Daoy (cell line): ENCODE measurements at places on chromosomes 12 and 14.

- DNase-seq, result peak; percentile 83
Measured at GRCh38 chr12:130870442-130871285, 1.2 kb upstream of the RAN start.

DNA sequence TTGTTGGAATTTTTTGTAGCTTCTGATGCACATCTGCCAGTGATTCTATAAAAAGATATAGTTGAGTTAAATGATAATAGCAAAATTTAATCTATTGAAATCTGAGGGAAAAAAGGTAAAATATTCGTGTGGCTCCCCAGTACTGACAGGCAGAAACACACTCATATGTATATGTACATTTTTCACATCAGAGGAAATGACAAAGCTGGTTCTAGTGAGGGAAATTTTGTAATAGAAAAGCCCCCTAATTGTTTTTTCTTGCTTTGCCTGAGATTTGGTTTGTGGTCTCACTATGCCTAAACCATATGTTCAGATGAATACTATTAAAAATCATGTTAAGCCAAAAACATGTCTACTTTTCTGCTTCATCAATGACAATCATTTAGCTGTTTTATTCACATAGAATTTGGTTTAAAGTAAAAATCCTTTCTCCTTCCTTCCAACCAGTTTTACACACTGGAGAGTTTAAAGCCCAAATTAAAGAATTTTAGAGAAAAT is 203.5 kb downstream of the ANO6 start:
- DNase-seq, result no peak

GRCh38 chr12:49541140-49541861 is 2.5 kb downstream of the KCNH3 start:
- DNase-seq, result no peak

DNA sequence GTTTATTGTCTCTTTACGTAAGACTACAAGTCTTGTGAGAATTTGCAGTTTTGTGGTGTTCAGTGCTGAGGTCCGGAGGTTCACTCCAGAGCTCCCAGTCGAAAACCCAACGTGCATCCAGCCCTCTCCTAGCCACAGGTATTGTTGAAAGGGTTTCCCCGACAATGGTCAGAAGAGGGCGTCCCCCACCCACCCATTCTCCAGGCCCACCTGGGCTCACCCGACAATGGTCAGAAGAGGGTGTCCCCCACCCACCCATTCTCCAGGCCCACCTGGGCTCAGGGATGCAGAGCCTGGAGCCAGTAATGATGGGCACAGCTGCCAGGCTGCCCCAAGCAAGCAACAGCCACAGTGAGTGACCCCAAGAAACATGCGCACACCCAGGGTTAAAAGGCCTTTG is 126.8 kb upstream of the EVL start:
- DNase-seq, result no peak
